NCI-H1105 treated with DMSO at 0.1 percent for 48 hours (cell line): ENCODE measurements at places on chromosomes 3 and 15.

- DNase-seq: no peak
These were observed 53.2 kb downstream of the LIPC start for GRCh38 chr15:58484791-58485600.

DNA sequence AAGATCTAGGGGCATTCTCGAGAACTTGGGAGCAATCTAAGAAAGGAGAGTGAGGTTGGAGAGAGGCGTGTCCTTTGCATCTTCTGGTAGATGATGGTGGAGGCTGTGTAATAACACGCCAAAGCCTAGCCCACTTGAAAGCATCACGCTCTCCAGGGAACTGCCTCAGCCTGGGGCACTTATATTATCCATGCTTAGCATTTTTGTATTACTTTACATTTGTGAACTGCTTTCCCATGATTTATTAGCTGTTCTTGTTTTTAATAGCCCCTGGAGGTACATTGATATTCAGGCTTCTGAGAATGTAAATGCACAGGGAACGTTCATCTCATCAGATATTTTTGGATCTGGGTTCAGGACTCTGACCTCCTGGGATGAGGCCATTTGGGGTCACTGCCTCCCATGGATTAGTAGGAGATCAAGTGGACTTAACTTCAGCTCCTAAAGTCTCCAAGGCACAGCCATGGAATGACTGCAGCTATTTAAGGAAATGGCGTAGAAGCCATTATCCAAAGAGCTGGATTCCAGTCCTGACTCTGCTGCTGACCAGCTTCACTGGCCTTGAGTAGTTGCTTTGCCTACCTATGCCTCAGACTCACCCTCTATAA is 124.9 kb downstream of the LPP start:
- DNase-seq: no peak

GRCh38 chr15:70530503-70530902 is 232.9 kb downstream of the UACA start:
- DNase-seq: no peak

- DNase-seq: peak; percentile 9
These were observed 6.0 kb downstream of the FAM43A start for GRCh38 chr3:194691481-194692283.

- DNase-seq: no peak
These were observed 108.5 kb upstream of the CMC1 start for GRCh38 chr3:28132941-28133340.

GRCh38 chr3:74614107-74614967 is at the start of gene CNTN3:
Gene CNTN3, minus strand, starts transcription at chr3:74614659. Its CDS starts 93,547 bp downstream, at chr3:74521112.
- DNase-seq: peak; percentile 51

GRCh38 chr15:62644889-62645742 is 397.4 kb upstream of the TPM1 start:
- no peak for DNase-seq

DNA sequence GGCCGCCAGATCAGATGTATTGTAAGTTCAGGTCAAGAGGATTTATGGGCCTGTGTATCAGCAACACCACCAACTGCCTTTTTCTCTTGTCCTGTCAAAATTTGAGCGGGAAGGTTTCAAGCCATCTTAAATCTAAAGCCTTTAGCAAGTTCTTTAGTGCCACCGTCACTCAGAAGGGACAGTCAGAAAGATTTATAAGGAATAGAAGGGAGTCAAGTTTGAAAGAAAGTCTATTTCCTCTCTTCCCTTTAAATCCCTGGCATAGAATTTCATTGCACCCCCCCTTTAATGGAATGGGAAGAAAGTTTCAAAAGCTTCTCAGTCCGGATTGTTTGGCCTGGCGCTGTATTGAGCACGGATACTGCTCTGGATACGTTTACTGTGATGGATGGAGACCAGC is 359.4 kb downstream of the FEZF2 start:
- no peak for DNase-seq

GRCh38 chr3:58999774-59000160 is 50.1 kb downstream of the CFAP20DC start:
- no peak for DNase-seq

GRCh38 chr3:55205990-55206389 is 278.1 kb upstream of the LRTM1 start:
- no peak for DNase-seq

DNA sequence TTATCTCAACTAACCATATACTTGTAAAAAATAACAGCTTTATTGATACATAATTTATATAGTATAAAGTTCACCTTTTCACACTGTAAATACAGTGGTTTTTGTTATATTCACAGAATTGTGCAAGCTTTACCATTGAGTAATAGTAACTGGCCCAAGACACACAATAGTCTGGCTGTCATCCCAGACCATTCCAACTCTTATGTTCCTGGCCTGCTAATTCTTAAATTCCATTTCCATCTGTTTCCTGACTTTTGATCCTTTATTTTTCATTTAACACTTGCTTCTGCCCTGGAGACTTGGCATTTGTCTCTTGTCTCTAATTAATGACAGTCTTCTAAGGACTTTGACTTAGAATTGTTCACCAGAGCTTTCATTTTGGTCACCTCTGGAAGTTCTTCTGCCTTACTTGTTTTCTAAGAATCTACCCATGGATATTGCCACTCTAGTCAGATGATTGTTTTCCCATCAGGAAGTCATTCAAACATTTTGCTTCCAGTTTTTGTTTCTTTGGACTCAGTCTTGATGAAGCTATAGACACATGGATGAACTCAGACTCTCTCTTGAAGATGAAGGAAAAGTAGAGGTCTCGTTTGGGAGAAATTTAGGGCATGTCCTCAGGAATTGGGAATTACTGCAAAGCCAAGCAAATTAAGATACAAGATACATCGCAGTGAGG is 27.2 kb upstream of the PLSCR4 start:
- no peak for DNase-seq

GRCh38 chr3:148528024-148528423 is 169.7 kb upstream of the AGTR1 start:
- DNase-seq: no peak

- no peak for DNase-seq
These were observed 29.2 kb downstream of the SEMA6D start for GRCh38 chr15:47746516-47746915.

- no peak for DNase-seq
These were observed 37.0 kb upstream of the TRIM71 start for GRCh38 chr3:32780735-32781210.

GRCh38 chr3:14488286-14489041 is 51.7 kb downstream of the GRIP2 start:
- no peak for DNase-seq

- no peak for DNase-seq
These were observed 126.1 kb upstream of the ABHD17C start for GRCh38 chr15:80568876-80569605.

GRCh38 chr3:170054204-170054603 is 16.4 kb downstream of the GPR160 start:
- peak; percentile 15 for DNase-seq

GRCh38 chr3:94615275-94616065 is 552.6 kb downstream of the NSUN3 start:
- DNase-seq: no peak

DNA sequence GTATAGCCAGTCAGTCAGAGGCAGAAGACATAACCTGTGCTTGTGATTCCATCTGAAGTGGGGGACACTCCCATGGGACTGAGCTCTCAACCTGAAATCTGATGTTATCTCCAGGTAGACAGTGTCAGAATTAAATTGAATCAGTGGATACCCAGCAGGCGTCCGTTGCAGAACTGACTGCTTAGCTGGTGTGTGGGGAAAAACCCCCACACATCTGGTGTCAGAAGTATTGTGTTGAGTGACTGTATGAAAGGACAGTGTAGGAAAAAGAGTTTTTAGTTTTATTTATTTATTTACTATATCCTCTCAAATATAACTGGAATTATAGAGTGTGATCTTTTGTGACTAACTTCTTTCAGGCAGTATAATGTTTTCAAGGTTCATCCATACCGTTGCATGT is 10.4 kb downstream of the KPNA4 start:
- DNase-seq: no peak

DNA sequence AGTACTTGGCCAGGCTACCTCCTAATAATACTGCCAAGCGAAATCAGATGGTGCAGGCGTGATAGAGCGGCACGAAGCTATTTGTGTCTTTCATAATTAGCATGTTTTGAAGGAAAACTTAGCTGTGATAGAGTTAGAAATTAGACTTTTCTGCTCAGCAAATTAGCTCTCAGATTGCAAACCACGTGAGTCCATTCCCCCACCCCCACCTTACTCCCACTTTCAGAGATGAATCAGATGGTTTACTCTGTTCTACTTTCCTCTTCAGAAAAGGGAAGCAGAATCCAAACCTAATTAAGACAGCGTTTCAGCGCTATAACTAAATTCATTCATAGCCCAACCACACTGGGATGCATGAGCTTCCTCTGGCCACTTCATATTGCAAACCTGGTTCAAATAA is 214.6 kb downstream of the SLCO3A1 start:
- DNase-seq: no peak

- no peak for DNase-seq
These were observed 50.7 kb downstream of the ADCY5 start for GRCh38 chr3:123397921-123398785.

- DNase-seq: peak; percentile 86
These were observed 79.4 kb upstream of the ATP11B start for GRCh38 chr3:182713743-182714517.

DNA sequence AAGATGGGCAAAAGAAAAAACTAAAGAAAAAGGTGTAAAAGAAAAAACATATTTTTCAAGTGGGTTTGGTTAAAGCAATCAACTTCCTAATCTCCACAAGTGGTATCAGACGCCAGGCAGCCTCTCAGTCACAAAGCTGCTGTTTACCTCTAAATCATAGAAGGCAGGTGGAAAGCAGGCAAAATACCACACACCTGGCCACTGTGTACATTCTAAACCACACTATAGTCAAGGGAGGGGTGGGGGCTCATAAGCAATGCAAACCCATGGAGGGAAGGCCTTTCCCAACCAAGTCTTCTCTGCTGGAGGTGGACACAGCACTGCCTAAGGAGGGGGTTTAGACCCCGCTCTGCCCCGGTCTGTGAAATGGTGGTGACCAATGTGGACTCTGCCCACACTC is 50.4 kb downstream of the MCF2L2 start:
- DNase-seq: peak; percentile 99

DNA sequence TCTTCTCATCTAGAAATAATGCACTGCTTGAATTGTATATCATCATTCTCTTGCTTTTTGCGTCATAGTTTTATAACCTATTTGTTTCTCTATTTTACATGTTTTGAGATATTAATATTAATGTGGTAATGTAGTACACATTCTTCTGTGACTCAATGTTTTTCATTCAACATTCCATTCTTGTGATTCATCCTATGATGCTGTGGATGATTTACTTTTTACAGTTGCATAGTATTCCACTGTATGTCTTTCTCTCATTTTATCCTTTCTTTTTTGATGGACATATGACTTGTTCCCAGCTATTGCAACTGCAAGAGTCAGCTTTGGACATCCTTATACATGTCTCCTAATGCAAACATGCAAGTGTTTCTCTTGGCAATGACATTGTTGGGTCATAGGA is 20.6 kb upstream of the VEPH1 start:
- DNase-seq: no peak

- DNase-seq: peak; percentile 28
These were observed 210.8 kb upstream of the ARHGEF26 start for GRCh38 chr3:153910387-153910786.

GRCh38 chr3:16059081-16059537 is 115.4 kb upstream of the GALNT15 start:
- DNase-seq: no peak
